ENCODE measurements at places on chromosomes 1 and 21.

DNA sequence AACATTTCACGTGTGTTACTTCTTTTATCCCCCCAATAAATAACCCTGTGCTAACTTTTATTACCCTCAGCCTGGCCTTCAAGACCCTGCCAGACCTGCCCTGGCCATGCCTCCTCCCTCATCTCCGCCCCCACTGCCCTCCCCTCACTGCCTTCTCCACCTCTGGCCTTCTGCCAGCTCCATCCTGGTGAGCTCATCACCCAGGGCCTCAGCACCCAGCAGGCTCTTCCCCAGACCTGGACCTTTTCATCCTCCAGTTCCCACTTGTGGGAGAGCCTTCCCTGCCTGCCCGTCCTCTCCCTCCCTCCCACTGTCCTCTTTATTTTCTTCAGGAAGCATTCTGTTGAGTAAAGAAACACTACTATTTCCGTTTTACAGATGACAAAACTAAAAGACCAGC, 72.0 kb downstream of the SLC66A1 start:
- no peak for DNase-seq

DNA sequence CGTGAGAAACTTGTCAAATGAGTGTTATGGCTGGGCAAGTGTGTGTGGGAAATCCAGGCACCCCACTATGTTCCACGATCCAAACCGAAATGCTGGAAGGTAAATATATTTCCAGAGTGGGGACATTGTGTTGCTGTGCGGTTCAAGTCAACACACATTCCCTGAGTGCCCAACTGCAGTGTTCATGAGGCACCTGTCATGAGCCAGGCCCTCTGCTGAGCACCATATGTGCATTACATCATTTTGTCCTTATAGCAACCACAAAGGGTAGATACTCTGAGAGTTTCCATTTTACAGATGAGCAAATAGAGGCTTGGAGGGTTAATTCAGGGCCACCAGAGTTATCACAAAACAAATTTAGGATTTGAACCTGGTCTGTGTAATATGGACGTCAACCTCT, 59.9 kb upstream of the SOD1 start:
- DNase-seq, result no peak

DNA sequence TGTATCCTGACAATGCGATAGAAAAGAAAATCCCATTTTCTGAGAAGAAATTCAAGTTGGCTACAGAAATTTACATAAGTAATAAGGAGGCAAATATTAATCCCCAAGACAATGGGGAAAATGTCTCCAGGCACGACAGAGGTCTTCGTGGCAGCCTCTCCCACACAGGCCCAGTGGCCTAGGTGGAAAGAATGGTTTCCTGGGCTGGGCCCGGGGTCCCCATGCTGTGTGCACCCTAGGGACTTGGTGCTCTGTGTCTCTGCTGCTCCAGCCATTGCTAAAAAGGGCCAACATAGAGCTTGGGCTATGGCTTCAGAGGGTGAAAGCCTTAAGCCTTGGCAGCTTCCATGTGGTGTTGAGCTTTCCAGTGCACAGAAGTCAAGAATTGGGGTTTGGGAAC, 102.5 kb upstream of the LYPLAL1 start:
- DNase-seq, result no peak

GRCh38 chr1:97365026-97365425, 555.8 kb downstream of the DPYD start:
- DNase-seq, result no peak

- DNase-seq, result no peak
These were observed 68.3 kb downstream of the SSBP3 start for GRCh38 chr1:54337928-54338327.

DNA sequence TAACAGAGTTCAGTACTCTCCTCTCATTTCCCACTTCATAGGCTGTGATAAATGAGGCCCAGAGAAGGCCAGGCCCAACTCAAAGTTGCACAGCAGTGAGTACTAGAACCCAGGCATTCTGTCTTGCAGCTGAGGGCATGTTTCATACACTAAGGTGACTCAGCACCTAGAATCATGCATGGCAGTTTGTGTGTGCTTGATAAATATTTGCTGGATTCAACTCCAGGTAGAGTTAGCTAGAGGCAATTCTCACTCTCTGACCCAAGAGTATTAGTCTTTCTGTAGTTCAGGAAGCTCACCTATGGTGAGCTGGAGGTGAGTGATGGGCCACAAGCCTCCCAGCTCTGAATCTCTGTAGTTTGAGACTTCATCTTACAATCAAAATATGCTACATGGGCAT, 10.7 kb downstream of the NKAIN1 start:
- no peak for DNase-seq

- DNase-seq, result no peak
These were observed 191.0 kb downstream of the TPR start for GRCh38 chr1:186183970-186184628.
